ENCODE measurements at places on chromosomes 6 and 20.

- no peak for DNase-seq
Observed at GRCh38 chr6:44401138-44401537, 13.6 kb downstream of the CDC5L start.

- DNase-seq = no peak
Observed at GRCh38 chr6:130834482-130835251, 7.5 kb downstream of the SMLR1 start.

DNA sequence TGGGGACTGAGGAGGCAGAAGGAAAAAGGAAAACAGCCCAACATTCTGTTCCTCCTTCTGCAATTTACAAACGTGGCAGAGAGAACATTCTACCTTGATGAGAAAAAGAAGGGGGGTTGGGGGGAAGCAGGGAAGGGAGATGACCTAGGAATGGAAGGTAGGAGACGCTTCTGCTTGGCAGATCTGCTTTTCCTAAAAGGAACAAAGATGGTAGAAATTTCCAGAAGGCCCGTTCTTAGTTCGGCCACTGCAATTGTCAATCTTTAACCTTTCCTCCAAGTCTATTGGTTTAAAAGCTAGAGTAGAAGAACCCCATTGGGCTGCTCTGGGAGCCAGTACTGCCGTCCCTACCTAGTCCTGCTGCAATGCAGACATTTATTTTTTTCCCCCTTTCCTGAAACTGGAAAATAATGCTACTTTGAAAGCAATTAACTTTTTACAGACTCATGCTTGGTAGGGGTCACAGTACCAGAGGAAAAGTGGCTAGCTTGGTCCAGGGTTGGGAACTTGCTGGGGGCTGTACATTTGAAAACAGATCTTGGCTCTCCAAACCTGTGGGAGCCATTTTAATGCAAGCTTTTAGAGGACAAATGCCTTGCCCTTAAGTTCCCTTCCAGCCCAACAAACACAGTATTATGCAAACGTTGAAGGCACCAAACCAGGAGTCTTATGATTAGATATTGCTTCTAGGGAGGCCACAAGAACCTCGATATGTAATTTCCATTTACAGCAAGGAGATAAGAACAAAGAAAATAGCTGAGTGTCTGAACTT, 2.6 kb downstream of the ZMYND8 start:
- no peak for DNase-seq

DNA sequence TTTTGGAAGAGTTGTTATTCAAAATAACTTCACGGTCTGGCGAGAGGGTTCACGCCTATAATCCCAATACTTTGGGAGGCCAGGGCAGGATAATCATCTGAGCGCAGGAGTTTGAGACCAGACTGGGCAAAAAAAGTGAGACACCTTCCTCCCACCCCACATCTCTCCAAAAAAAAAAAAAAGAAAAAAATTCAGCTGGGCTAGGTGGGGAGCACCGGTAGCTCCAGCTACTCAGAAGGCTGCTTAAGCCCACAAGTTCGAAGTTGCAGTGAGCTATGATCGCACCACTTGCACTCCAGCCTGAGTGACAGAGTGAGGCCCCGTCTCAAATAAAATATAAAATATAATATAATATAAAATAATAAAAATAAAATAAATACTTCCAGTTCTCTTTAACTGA, 10.4 kb downstream of the OR2B2 start:
- DNase-seq = no peak

DNA sequence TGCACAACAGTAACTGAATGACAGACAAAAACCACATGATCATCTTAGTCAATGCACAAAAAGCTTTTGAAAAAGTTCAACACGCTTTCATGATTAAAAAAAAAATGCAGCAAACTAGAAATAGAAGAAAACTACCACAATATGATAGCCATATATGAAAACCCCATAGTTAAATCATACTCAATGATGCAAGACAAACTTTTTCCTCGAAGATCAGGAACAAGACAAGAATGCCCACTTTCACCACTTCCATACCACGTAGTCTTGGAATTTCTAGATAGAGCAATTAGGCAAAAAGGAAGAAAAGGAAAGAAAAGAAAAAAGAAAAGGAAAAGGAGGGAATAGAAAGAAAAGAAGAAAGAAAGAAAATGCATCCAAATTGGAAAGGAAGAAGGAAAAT, 44.6 kb upstream of the SLC23A2 start:
- DNase-seq = no peak

GRCh38 chr20:2162125-2162822, 60.6 kb downstream of the STK35 start:
- no peak for DNase-seq

GRCh38 chr6:16078064-16078463, 50.8 kb upstream of the MYLIP start:
- no peak for DNase-seq

DNA sequence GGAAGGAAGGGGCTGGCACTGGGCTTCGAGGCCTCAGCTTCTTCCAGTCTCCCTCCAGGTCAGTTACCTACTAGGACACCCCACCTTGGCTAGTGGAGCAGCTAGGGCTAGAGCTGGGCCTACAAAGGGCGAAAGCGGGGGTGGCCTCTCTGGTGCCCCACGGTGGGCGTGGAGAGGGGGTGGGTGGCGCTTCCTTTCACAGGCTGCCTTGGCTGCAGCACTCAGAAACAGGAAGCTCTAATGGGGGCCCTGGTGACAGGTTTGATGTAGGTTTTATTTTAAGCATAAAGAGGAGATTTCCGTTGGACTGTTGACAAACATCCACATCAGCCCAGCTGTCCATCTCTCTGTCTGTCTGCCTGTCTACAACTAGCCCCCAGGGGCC, 13.4 kb downstream of the FAM110A start:
- peak; percentile 46 for DNase-seq

DNA sequence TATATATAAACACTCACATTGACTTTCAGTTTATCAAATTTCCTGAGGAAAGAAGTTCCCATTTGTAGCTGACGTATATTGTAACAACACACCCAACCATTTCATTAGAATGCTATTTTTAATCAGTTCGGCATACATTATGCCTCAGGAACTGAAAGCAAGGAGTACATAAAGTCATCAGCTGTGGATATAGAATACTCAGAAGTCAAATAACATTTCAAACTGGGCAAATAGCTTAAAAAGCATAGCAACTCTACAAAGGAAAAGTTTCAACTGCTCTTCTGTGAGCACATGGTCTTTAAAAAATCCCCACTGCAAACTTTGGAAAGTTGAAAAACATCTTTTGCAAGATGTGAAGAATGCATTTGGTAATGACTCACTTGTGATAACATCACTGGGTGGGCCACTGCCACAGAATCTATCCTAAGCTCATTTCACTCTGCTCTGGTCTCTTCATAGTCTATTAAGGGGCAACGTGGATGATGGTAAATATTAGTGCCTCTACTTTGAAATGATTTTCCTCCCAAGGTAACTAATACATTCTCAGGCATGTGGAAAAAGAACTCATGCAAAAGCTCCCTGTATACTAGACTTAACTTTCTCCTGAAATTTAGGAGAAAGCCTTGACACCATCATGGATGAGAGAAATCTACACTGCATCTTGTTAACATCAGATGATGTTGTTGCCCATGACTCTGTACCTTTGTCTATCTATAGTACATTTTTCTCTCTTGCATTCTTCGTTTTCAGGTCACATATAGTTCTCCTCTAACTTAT, 49.2 kb downstream of the FYN start:
- DNase-seq = no peak

DNA sequence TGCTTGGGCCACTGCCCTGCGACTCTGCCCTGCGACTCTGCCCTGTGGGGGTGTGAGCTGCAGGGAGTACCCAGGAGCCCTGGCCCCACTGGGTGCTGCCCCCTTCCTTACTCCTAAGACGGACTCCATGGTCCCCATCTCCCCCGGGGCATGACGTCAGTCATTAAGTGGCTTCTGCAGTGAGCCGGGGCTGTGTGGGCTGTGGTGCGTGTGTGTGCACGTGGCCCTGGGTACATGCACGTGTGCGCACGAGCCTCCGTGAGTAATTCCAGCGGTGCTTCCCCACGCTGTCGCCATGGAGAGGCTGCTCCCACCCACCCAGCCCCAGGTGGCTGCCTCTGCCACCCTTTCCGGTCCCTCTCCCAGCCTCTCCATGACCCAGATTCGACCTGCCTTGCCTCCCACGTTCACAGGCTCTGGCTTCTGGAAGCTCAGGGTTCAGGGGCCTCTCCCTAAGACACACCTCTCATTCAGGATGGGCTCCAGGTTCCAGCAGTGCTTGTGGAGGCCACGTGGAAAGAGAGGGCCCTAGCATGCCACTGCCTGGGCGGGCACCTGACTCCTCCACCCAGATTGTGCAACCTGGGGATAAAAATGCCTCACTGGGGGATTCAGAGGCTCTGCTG, 88.3 kb downstream of the DLGAP4 start:
- DNase-seq = no peak

GRCh38 chr6:164928057-164928727, 381.2 kb downstream of the C6orf118 start:
- DNase-seq = no peak

GRCh38 chr6:110484321-110484720, 7.9 kb upstream of the SLC22A16 start:
- DNase-seq = no peak

- no peak for DNase-seq
Observed at GRCh38 chr6:29424575-29424974, 9.8 kb downstream of the OR12D1 start.

DNA sequence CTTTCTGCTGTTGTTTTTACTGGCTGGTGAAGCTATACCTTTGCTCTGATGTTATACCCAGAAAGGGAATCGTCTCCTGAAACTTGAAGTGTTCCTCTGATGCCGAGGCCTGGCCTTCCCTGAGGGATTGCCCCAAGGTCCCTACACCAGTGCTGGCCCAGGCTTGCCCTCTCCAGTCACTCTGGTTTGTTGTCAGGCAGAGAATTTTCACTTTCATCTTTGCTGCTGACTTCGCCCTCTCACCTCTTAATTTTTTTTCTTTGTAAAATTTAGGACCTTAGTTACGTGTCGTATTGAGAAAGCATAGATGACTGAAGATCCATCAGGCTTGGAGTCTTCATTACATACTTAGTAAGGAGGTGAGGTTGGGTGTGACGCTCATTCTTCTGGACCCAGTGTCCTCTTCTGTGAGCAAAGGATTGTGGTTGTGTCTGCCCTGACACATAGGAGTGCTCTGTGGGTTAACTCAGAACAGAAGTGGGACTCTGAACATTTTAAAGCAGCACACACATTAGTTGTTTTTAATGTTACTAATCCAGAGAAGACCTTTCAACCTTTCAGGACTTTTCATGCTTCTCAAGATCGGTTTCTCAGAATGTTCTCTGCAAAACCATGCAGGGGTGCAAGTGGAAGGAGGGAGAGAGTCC, 45.4 kb downstream of the TULP4 start:
- DNase-seq = no peak

- no peak for DNase-seq
Observed at GRCh38 chr6:100426241-100426640, 38.5 kb downstream of the SIM1 start.

DNA sequence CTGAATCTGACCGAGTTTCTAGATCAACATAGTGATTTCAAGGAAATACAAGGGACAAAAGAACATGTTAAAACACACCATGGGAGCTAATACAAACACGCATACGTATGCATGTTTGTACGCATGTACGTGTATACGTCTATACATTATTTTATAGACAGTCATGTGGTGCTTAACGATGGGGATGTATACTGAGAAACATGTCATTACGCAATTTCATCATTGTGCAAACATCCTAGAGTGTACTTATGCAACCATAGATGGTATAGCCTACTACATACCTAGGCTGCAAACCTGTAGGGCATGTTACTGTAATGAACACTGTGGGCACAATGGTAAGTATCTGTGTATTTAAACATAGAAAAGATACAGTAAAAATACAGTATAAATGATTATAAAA, 25.0 kb upstream of the NELFCD start:
- DNase-seq = no peak

DNA sequence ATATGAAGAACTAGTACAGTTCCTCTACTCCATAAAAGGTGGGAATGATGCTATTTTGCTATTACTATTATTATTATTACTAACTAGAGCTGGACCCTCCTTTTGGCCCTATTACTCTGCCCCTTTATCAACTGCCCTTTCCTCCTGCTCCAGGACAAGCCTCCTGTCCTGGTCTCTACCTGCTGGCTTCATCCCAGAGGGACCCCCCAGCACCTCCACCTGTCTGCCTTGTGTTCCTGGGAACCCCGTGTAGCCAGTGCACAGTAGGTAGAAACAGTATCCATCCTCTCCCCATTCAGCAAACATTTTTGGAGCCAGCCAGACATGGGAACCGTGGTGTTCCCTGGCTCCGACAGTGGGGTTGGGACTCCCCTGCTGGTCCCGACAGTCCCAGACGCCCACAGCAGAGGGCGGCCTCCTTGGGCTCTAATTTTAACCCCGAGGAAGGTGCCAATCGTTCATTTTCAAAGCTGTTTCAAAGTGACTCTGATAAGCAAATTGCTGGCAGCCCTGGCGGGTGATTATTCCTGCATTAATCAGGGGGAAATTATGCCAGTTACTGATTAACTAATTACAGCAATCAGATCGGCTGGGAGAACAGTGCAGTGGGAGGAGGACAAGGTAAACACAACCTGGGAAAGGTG, 44.2 kb upstream of the MDGA1 start:
- no peak for DNase-seq

DNA sequence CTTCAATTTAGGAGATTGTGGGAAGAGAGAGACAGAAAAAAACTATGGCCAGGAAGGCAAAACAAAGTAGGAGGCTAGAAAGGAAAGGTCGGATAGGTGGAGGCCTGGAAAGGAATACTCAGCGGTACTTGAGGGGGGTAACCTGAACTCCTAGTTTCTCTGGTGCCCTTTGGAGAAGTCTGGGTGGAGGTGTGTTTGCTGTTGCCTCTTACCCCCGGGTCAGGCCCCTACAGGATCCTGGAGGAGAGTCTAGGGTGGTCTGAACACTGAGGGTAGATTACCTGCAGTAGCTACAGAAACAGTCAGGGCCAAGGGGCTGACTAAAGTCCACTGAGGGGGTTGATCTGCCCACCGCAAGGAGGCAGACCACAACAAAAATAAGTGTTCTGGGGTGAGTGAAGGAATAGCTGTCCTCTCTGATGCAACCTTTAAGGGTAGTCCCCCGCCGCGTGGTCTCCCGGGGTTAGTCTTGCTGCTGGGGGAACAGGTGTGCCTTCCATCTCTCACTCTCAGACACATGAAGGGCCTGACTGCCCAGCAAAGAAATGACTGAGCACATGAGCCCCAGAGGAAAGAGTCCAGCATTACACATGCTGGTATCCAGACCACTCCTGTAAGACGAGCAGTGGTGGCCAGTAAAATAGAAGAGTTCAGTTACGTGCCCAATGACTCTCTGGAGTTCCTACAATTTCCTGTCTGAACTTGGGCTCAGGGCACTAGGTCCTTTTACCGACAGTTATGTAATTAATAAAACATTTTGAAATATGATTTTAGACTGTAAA, 59.5 kb downstream of the MTHFD1L start:
- no peak for DNase-seq

DNA sequence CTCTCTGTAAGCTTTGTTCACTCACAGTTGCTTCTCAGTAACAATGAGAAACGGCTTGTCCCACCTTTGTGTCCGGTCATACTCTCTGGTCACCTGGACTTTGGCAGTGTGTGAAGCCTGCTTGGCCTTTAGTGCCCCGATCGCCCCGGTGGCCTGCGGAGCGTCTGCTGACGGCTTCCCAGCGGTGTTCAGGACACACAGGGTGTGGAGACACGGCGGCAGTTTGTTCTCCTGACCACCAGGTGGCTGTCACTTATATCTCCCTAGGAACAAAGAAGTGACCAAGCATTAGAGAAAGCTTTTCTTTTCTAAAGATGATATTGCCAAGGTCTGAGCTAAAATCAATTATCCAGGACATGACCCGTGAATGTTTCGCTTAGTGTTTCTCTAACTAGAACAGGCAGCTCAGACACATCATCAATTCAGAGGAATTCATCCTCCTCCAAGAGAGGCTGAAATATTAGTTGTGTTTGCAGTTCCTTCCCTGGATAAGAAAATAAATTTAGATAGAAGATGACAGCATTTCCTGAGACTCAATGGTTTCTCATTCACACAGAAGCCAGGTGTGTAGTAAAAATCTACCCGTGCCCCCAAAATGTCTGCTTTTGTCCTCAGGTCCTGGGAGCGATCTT, 167.4 kb upstream of the THBS2 start:
- DNase-seq = no peak

All from activated CD4-positive, alpha-beta T cell treated with anti-CD3 and anti-CD28 coated beads, Interleukin-2, amount 50 U/mL, for 4 hours (primary cell).